ENCODE measurements at places on chromosomes 12 and 14.

DNA sequence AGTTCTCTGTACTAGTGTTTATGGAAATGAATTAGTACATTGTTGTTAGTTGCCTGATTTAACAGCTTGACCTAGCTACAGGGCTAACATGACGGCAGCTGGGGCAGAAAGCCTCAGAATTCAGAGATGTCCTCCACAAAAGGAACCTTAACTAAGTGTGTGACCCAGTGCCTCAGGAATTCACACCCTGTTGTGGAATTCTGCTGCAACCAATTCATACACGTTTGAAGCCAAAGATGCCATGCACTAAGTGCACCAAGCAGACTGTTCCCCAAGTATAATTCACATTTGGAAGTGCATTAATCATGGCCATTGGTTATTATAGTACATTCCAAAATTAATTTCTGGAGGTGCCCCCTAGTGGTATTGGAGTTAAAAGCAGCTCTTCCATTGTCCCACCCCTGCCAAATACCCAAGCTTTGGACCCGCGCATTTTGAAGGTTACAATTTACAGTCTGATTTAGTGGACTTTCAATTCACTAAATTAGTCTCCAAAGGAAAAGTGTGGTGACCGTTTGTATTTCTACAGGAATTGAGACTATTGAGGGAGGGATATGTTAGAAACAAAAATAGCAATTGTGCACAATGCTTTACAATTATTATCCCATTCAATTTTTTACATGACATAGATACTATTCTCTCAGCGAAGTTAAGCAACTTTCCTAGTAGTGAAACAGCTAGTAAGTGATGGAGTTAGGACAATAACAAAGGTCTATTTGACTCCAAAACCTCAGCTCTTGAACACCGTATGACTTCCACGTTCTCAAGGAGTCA lies 85.9 kb downstream of the PAX9 start:
- no peak overlapping the region for H3K4me3 ChIP-seq
- DNase-seq: no peak
- H3K27ac ChIP-seq: no peak overlapping the region
- H3K36me3 ChIP-seq: no peaks in the 10 kb centered on the region

- no peak for DNase-seq
- no peaks in the 10 kb centered on the region for H3K36me3 ChIP-seq
- no peaks in the 10 kb centered on the region for H3K27me3 ChIP-seq
- no peak overlapping the region for H3K4me3 ChIP-seq
Measured at GRCh38 chr12:54082397-54082892, 28.8 kb downstream of the HOXC4 start.

DNA sequence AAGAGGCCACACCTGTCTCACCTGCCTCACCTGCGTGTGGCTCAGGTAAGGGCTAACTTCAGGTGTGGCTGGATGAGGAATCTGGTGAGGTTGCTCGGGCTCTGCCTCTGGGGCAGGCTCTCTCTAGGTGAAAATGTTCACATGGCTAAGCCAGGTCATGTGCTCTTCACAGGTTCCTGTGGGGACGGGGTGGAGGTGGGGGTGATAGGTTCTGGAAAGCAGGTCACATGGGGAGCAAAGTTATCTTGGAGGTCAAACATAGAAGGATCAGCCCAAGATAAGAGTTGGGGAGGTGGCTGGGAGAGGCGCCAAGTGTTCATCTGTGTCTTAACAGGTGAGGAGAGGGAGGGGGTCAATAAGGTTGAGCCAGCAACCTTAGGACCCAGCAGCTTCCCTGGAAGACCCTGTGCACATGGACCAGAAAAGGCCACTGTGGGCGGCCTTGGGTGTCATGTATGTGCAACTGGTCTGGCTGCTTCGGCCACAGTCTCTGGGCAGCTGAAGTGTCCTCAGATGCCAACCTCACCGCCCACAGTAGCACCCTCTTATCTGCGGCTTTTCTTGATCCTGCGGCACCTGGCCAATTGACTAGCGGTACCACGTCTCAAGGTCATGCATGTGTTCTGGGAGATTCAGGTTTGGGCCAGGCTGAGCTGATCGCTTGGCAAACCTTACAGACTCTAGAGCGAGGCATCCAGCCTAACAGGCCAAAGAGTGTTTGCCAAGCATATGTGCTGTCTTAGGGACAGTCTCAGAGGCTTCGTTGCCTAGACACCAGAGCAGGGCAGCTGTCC lies 60.5 kb downstream of the CACNA1C start:
- DNase-seq: no peak
- H3K27me3 ChIP-seq: no peaks in the 10 kb centered on the region
- peak overlapping the region; percentile 64 for H3K27ac ChIP-seq
- peaks cover 34% of the 10 kb centered on the region for H3K36me3 ChIP-seq

DNA sequence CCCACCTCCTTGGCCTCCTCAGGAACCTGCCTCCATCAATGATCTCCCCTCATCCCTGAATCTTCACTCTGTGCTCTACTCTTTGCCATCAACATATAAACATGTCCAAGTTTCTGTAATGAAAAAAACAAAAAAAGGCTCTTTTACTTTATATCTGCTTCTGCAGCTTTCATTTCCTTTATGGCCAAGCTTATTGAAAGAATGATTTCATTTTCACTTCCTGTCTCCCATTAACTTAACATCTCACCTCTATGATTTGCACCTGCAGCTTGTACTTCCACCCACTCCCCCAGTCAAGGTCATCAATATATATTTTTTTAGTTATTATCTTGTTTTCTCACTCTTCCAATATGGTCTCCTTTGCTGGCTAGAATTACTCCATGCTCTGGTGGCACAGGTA lies 15.6 kb upstream of the RNU6-7 start:
- H3K36me3 ChIP-seq: no peaks in the 10 kb centered on the region
- H3K4me1 ChIP-seq: no peaks in the 10 kb centered on the region
- no peak for DNase-seq
- no peak overlapping the region for H3K27ac ChIP-seq

- peak overlapping the region; percentile 98 for H3K27ac ChIP-seq
- H3K4me3 ChIP-seq: peak overlapping the region; percentile 77
- H3K27me3 ChIP-seq: no peaks in the 10 kb centered on the region
- DNase-seq: no peak
Measured at GRCh38 chr12:50112456-50113218, 601 bp downstream of the COX14 start.

- H3K27ac ChIP-seq: no peak overlapping the region
- H3K4me1 ChIP-seq: no peaks in the 10 kb centered on the region
- H3K27me3 ChIP-seq: no peaks in the 10 kb centered on the region
- DNase-seq: no peak
Measured at GRCh38 chr12:52214421-52214802, 18.6 kb upstream of the KRT7 start.

- DNase-seq: no peak
- no peaks in the 10 kb centered on the region for H3K27me3 ChIP-seq
- no peaks in the 10 kb centered on the region for H3K4me1 ChIP-seq
Measured at GRCh38 chr12:90905691-90906370, 49.1 kb downstream of the CCER1 start.

- H3K27me3 ChIP-seq: no peaks in the 10 kb centered on the region
- H3K4me3 ChIP-seq: no peak overlapping the region
- H3K4me1 ChIP-seq: no peaks in the 10 kb centered on the region
- DNase-seq: no peak
Measured at GRCh38 chr12:47231456-47231855, 151.7 kb upstream of the AMIGO2 start.

GRCh38 chr14:102320671-102321455 lies 1.3 kb downstream of the ZNF839 start:
- no peaks in the 10 kb centered on the region for H3K4me1 ChIP-seq
- H3K36me3 ChIP-seq: peaks cover 4% of the 10 kb centered on the region
- no peak overlapping the region for H3K4me3 ChIP-seq
- H3K27me3 ChIP-seq: no peaks in the 10 kb centered on the region
- H3K27ac ChIP-seq: peak overlapping the region; percentile 95

DNA sequence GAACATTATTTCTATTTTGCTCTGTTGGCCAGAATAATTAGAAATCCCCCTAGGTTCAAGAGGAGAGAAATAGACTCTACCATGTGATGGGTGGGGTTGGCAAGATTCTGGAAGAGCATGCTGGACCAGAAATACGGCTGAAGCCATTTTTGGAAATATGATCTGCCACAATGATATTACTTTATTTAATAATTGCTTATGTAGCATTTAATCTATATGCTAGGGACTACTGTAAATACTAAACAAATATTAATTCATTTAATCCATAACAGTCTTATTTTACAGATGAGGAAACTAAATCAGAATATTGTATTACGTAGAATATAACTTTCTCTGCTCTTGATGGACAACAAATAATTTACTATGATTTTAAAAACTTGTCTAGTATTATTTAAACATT lies 193.7 kb downstream of the RAD51B start:
- H3K27ac ChIP-seq: no peak overlapping the region
- no peaks in the 10 kb centered on the region for H3K4me1 ChIP-seq
- H3K27me3 ChIP-seq: no peaks in the 10 kb centered on the region
- DNase-seq: no peak

- H3K4me3 ChIP-seq: peak overlapping the region; percentile 96
- no peaks in the 10 kb centered on the region for H3K36me3 ChIP-seq
- no peaks in the 10 kb centered on the region for H3K27me3 ChIP-seq
- H3K27ac ChIP-seq: peak overlapping the region; percentile 95
- H3K4me1 ChIP-seq: peaks cover 29% of the 10 kb centered on the region
- DNase-seq: no peak
Measured at GRCh38 chr12:62258941-62259630, 1.1 kb upstream of the USP15 start.

GRCh38 chr14:60758885-60759284 lies 24.3 kb downstream of the MNAT1 start:
- H3K4me3 ChIP-seq: no peak overlapping the region
- no peaks in the 10 kb centered on the region for H3K4me1 ChIP-seq
- H3K27me3 ChIP-seq: no peaks in the 10 kb centered on the region
